ENCODE measurements at places on chromosomes 5 and 9. TPM values are rescaled to one million over a fixed set of nuclear protein-coding genes. Genes with fewer than 3 reads are reported as not detected.

DNA sequence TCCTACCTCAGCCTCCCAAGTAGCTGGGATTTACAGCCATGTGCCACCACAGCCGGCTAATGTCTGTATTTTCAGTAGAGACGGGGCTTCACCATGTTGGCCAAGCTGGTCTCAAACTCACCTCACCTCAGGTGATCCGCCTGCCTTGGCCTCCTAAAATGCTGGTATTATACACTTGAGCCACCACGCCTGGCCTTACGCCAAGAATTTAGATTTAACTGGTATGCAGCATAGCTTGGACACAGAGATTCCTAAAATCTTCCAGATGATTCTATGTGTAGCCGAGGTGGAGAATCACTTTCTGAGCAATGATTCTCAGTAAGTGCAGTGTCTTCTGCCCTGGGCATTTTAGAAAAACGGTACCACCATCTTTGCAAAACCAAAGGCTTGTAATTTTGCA, 74.1 kb downstream of the HABP4 start:
- DNase-seq = no peak

TMEM167A gene
- polyA plus RNA-seq = 108 TPM

DNA sequence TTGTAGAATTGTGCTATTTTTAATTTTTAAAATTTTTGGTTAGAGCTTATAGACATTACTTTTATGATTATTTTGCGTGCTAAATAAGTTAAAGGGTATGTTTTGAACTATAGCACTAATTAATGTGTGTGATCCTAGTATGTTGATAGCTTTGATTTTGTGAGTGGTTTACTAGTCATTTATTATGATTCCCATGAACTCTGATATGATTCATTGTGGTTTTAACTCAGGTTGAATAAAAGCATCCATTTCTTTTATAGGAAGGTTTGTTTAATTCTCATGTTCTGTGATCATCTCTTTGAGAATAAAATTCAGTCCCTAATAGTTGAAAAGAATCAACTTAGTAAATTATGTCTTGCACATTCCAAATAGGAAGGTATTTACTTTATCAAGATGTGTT, 22.5 kb downstream of the C5orf22 start:
- no peak for DNase-seq

AQP7 gene
- 28.7 TPM for polyA plus RNA-seq

CCL19 gene
- not detected for polyA plus RNA-seq

DNA sequence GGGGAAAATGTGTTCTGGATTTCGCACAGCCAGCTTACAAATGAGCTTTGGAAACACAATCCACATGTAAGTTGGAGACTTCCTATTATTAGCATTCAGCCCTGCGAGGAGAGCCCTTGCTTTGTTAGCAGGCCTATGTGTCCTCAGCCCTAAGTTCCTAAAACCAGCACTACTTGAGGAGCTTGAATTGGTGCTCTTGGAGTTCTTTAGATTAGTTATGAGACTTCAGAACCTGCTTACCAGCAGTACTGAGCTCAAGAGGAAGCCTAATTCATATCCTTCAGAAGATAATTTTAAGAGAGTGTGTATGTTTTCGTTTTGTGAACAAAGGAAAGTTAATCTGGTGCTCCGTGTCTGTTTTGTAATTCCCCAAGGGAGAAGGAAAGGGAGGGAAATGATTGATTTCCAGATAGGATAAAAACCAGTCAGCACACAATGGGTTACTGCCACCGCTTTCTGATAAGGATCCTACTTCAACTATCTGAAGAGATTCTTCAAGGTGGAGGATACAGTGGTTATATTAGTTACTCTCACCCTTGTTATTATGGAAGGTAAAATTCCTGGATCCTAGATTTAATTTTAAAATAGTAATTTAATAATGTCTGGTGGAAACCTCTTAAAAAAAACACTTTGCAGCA, 35.2 kb downstream of the PIK3R1 start:
- DNase-seq = no peak

DNA sequence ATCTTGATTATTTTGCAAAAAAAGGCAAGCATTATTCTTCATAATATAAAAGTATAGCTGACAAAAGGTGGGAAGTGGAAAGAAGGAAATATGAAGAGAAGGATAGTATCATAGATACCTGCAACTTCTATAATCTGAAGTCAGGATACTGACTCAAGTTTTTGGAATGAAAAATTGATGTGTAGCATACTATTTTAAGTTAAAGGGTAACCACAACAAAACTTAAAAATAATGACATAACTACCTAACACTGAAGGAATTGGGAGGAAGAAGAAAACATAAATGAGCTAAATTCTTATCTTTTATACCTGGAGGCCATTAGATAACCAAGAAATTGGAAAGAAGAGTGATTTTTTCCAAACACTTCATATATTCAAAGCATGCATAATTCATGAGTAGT, 51.8 kb upstream of the TLE1 start:
- no peak for DNase-seq

IL5 gene
- polyA plus RNA-seq = 0.16 TPM

GRCh38 chr9:94182532-94182931, 76.6 kb upstream of the ZNF169 start:
- no peak for DNase-seq

GRCh38 chr5:178537467-178538371, 52.5 kb downstream of the COL23A1 start:
- DNase-seq = no peak

DNA sequence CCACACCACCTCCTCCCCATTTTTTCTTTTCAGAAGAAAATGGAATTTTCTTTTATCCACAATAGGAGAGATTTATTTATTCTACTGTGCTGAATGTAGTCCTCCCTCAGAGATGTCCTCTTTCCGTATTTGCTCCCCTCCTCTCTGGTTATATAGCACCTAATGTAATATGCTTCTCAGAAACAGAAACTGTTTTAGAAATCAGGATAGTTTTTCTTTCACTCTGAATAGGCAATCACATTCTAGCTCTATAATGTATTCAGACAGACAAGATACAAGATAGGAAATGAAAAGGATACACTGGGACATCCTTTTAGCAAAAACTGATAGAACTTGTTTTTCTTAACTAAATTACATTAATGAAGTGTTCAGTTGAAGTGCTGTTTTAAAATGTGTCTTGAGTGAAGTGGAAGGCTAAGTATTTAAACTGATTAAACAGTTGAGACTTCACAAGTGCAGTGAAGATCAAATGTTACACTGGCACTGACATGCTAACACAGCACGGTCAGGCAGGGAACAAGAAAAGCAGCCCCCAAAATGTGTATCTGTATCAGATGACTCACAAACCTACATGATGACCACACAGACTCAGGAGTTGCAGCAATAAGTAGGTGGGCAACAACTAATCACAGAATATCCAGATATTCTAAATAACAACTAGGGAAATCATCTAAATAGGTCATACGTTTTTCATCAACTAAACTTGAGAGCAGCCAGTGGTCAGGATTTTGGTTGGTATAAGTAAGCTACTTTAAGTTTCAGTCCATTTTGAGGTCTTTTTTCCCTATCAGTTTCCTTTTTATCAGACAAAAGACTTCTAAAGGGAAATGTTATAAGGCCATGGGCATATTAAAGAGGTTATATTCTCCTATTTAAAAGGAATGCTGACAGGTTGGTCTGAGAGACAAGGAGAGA, 260.4 kb downstream of the MLLT3 start:
- no peak for DNase-seq

GRCh38 chr9:135971111-135971766, 10.1 kb upstream of the UBAC1 start:
- no peak for DNase-seq

DNA sequence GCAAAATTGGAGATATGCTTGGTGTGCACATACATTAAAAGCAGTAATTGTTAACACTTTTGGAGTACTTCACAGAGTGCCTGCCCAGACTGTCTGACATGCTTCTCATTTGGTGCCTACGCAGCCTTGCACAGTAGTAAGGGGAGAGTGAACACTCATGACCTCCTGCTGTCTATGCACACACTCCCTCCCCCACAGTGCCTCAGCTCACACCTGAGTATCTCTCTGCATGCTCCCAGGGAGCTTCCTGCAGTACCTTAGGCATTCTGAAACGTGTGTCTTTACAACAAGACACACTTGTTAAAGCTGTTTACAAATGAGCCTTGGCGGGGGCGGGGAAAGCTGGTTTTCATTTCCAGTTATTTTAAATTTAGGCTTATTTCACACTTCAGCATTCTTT, 18.0 kb downstream of the MAP3K1 start:
- no peak for DNase-seq

DNA sequence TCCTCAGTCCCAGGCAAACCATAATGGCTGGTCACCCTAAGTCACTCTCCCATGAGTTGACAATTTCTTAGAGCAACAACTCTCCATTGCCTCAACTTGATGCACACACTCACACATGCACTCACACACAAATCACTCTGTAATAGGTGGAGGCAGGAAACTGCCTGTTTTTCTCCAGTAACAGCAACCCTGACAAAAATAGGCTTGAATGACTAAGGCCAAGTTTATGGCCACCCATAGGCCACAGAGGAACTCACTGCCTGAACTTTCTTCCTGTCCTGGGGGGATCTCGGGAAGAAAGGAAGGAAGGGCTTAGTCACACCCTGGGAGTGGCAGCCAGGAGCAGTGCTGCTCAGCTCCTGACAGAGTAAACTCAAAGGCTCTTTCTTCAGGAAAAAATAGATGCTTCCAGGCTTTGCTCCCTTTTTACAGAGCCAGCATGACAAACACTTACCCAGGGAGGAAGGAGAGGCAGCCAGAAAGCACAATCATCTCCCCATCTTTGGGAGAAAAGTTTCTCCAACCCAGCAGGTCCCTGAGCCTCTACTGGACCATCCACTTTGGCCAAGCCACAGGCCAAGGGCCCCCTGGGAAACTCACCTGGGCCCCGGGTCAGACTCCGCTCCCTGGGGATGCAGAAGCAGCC, 368 bp downstream of the SH3TC2 start:
- no peak for DNase-seq

DNA sequence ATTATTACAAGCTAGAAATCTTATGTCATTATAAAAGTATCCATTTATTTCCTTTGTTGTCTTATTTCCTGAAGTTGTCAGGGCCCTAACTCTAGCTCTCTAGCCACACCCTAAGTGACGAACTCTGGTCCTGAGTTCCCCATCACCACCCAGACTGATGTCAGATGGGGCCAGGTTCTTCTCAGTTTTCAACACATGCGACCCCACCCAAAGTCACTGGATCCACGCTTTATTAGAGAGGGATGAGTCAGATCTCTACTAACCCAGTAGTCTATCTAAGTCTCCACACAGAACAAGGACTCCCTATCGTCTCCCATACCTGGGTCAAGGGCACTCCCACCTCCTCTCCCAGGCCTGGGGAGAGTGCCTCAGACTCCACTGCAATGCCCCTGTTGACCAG, 6.8 kb upstream of the FEM1C start:
- no peak for DNase-seq

- DNase-seq = no peak
Observed at GRCh38 chr9:130119519-130120298, 52.5 kb upstream of the NCS1 start.

- DNase-seq = no peak
Observed at GRCh38 chr5:34001241-34001841, 6.5 kb downstream of the AMACR start.

DNA sequence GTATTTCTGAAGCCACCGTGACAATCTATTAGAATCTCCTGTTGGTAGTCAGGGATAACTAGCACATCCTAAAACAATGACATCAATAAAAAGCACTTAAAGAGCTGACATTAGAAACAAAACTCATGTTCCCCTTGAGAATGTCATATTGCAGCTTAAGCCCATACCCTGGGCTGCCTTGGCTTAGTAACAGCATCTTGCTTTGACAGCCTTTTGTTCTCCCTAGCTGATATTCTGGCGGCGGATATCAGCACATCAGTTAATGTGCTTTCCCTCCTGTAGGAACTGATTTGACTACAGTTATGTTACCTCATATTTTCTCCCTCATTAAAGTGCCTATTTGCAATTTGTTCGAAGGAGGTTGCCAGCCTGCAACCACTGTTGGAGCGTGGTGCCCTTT, 214.1 kb downstream of the CD180 start:
- no peak for DNase-seq

- DNase-seq = no peak
Observed at GRCh38 chr9:131214286-131214856, 61.9 kb downstream of the FAM78A start.

LCN9 gene
- not detected for polyA plus RNA-seq

- no peak for DNase-seq
Observed at GRCh38 chr5:29001666-29002065, 1963.3 kb upstream of the CDH9 start.

DNA sequence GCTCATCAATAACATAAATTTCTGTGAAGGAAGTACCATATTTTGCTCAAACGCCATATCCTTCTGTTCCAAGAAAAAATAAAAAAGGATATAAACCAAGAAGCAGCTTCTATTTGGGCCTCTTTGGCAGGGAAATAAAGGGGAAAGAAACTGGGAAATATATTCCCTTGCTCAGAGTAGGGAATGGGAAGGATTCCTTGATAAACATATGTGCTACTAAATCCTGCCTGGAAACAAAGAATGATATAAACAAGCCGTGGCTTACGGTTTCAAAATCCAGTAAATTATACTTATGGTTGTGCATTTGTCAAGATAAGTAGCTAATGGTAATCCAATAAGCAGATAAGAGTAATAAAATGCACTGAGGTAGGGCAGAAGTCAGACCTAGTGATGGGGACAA, 481.6 kb downstream of the NTRK2 start:
- peak; percentile 46 for DNase-seq
